ENCODE measurements at places on chromosomes 3 and 15.
A peak's percentile ranks its signal among the peaks of the same experiment; 100 is the strongest.

DNA sequence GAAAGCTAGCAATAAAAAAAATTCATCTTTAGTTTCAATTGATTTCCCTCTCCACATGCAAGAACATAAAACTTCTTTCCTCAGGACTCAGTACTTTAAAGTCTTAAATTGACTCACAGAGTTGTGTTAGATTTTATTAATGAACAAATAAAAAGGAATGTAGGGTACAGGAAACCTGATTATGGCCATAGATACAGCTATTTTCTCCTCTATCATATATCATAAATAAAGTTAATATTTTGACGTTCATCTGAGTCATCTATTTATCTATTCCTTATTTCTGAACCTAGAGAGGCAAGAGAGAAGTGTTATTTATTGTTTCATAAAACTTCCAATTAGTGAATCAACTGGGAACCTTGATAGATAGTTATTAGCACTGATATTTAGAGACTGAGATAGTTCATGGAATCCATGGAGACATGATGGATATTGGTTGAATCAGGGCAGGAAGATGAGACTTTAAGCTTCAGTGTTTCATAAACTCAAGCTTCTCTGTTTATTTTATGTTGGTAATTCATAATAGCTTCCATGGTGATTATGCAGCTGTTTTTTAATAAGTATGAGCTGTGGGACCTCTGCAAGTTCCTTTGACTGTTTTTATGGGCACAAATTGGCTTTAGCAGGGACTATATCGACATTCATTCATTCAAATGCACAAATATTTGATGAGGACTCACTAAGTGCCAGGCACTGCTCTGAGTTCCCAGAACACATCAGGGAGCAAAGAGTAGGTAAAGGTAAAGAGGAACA, 143.5 kb upstream of the TGFBR2 start:
- DNase-seq = no peak

DNA sequence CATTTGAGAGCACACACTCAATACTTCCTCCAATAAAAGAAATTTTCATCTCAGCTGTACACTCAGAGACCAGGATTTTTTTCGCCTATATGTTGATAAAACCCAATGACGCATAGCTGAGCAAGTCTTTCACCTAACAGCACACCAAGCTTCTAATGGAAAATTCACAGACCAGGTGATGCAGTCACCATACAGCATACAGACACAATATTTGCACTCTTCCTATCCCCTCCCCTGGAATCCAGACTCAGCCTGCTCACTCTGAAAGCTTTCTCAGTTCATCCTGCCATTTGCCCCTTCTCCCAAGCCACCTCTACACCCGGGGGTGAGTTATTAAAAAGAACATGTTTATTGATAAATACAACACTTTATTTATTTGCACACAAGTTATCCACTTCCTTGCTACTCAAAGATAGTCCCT, 1.7 kb downstream of the TBC1D5 start:
- DNase-seq = peak; percentile 25

GRCh38 chr3:187314176-187314575, 22.6 kb upstream of the MASP1 start:
- no peak for DNase-seq

GRCh38 chr3:190013943-190014924, 106.5 kb downstream of the P3H2 start:
- DNase-seq = no peak

- no peak for DNase-seq
Measured at GRCh38 chr3:50972029-50972428, 297.3 kb downstream of the DOCK3 start.
